NCI-H748 treated with DMSO at 0.1 percent for 48 hours (cell line): ENCODE measurements at places on chromosomes 6 and 20.

DNA sequence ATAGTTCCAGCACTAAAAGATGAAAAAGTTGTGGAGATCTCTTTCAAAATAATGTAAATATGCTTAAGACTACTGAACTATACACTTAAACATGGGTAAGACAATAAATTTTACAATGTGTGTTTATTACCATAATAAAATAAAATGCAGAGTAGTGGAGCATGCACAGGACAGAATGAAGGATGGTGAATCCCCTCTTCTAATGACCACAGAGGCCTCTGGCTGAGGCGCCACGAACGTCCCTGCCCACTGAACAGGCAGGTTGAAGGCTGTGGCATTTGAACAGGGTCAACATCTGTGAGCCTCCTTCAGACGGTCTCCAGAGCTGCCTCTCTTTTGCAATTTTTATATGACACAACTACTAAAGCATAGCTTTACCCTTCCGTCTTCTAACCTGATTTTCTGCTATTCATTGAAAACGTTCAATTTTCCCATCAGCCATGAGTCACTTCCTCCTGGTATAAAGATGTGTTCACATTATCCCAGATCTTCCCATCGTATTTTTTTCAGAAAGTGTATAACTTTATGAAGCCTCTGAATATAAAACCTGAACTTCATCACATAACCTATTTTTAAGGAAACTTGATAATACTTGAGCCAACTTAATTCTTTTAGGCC, 37.8 kb downstream of the ADGRF4 start:
- no peak for DNase-seq

- DNase-seq = no peak
These were observed 29.3 kb downstream of the SCML4 start for GRCh38 chr6:107794771-107795170.

GRCh38 chr20:59705651-59706399, 101.5 kb downstream of the PHACTR3 start:
- DNase-seq = no peak

GRCh38 chr20:8667306-8667705, 401.6 kb upstream of the PLCB4 start:
- no peak for DNase-seq

- DNase-seq = no peak
These were observed 40.4 kb downstream of the GCLC start for GRCh38 chr6:53504512-53504911.

- DNase-seq = no peak
These were observed 53.9 kb downstream of the CEBPB start for GRCh38 chr20:50244352-50245149.

DNA sequence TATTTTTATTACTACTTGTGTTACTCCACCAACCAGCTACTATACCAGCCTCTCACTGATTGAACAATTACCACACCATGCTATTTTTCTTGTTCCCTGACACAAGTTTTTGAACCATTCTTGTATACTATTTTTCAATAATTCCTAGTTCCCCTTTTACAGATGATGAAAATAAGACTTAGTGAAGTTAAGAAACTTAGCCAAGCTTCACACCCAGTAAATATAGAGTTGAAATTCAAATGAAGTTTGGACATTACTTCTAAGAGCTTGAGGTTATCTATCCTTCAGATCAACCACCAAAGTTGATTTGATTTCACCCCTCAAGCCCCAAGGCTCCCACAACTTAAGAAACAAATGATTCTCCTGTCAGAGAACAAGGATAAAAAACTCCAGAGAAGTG, 13.1 kb upstream of the BCAS1 start:
- no peak for DNase-seq

DNA sequence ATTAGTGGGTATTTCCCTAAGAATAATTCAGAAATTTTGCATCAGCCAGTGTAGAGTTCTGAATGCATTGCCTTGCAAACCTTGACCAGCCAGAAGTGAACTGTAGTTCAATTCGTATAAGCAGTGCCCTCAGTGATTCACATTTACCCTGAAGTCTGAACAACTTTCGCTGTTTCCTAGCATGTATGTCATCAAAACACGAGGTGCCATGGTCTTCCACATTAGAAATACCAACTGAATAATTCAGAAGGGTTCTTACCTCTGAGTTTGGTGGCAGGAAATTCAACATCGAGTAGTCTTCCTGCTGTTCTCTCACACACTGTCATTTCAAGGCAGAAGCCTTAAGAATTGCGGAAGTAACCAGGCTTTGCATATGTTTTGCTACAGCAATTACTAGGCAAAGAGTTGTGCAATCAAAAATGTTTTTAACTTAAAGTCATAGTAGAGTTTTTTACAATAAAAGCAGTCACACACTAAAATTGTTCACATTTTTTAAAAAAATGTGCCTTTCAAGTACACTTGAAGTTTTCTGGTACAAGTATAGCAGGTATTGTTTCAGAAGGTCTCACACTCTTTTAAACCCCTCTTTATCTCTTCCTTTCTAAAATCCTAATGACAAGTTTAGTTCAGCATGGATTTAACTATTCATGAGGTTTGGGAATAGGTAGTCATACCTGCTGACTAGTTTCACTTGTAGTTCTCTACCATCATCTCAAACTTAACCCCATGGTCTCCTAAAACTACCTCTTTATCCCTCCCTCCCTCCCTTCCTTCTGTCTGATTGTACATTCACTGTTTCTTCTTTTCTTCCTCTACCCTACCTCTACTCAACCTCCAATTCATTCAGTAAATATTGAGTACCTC, 118.3 kb downstream of the STXBP5 start:
- no peak for DNase-seq

GRCh38 chr20:42026599-42026998, 408.4 kb upstream of the CHD6 start:
- DNase-seq = no peak

DNA sequence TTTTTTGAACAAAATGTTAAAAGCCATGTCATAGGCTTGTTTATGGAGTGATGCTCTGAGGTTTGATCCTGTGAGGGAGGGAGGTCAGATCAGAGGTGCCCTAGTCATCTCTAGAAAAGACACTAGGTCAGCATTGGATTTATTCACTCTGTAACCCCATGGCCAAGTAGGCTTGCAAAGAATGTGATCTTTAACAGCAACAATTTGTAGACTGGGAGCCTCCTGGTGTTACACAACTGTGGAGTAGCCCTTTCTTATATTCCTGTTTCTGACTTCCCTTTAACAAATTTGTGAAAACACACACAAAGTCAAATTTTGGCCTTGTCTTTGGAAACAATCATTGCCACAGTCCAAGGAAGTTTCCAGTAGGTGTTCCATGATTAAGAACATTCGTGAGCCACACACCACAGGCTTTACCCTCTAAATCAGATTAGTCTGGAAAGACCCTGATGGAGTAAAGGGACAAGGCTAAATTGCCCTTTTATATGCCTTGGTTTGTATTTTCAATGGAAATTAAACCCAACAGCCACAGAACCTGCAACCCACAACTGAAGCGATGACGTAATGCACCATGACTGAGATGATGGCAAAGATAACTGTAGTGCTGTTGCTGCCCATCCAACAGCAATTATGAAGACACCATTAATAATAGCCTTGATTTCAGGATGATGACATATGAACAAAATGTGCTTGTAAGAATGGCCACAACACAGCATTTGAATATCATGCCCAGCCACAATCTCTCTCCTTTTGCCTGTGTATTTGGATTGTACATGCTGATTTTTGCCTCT, 22.1 kb downstream of the SCP2D1 start:
- no peak for DNase-seq

DNA sequence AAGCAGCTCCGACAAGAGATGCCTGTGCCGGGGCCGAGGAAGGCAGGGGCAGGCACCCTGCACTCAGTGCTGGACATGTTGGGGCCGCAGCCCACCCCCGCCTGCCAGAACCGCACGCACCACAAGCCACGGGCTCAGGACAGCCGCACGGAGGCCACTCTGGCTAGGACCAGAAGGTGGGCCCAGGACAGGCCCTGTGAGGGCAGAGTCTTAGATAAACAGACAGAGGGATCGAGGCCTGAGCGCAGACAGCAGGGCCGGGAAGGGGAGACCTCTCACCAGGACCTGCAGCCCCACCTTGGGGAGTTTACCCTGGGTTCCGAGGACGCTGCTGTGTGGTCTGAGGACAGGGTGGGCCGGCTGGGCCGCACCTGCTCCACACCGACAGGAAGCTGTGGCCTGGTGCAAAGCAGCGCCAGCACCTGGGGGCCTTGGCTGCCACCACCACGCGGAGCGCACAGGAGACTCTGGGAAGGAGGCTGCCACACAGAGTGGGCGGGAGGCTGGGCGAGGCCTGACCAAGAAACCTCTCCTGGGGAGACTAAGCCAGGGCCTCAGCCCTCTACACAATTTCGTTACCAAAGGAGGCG, 32.0 kb downstream of the KCNQ2 start:
- no peak for DNase-seq

- DNase-seq = no peak
These were observed 442.2 kb downstream of the HDGFL1 start for GRCh38 chr6:23011615-23012014.

- DNase-seq = no peak
These were observed 192.2 kb downstream of the TPBG start for GRCh38 chr6:82555801-82556200.

DNA sequence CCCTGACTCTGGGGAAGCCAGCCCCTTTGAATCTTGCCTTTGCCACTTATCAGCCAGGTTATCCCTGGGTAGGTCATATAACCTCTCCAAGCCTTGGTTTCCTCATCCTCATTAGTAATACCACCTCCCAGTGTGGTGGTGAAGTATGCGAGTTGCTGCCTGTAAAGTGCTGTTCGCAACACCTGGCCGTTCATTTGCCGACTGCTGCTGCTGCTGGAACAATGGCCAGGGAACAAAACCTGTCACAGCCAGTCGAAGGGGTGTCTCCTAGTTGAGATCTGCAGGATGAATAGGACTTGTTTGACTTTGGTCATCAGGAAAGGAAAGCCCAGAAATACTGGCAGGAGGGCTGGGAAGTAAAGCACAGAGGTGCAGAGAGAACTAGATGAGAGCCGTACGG, 6.1 kb downstream of the MANBAL start:
- peak; percentile 78 for DNase-seq

DNA sequence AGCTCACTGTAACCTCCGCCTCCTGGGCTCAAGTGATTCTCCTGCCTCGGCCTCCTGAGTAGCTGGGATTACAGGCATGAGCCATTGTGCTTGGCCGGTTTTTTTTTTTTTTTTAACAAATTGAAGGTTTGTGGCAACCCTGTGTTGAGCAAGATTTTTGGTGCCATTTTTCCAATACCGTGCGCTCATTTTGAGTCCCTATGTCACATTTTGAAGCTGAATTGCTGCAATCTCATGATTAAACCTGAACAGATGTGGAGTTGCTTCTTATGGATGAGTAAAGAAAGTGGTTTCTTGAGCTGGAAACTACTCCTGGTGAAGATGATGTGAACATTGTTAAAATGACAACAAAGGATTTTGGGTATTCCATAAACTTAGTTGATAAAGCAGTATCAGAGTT, 16.6 kb downstream of the SASH1 start:
- no peak for DNase-seq

- DNase-seq = no peak
These were observed 11.4 kb downstream of the HMGCLL1 start for GRCh38 chr6:55567558-55567957.

GRCh38 chr6:70072540-70073179, 206.3 kb downstream of the COL19A1 start:
- DNase-seq = no peak

DNA sequence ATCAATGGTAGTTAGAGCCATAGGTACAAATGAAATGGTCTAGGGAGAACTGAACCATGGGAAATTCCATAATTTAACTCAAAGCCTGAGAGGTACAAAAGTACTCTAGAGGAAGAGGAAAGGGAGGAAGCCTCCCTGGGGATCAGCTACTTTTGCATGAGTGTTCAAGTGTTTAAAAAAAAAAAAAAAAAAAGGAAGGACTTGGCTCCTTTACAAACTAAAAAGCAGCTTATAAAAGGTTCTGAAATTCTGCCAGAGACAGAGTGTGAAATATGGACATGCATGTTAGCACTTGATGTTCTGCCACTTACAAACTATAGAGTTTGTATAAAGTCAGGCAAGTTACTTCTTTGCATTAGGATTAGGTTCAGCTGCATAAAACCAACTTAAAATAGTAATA, 290.0 kb downstream of the TBC1D7 start:
- DNase-seq = no peak

DNA sequence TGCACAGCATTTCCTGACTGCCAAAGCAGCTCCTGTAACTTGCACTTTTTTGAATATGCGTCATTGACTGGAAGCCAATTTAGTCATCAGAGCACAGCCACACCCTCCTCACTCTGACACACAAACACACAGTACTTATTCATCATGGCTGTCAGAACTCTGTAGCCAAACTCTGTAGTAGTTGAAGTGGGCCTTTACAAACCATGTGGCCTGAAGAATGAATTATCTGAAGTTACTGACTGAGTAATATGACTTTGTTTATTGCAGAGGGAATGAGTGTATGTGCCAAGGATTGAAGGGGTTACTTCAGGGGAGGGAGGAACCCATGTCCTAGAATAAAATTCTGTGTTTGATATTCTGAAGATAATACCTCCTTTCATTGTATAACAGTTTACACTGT, 102.7 kb downstream of the FIG4 start:
- DNase-seq = peak; percentile 99

DNA sequence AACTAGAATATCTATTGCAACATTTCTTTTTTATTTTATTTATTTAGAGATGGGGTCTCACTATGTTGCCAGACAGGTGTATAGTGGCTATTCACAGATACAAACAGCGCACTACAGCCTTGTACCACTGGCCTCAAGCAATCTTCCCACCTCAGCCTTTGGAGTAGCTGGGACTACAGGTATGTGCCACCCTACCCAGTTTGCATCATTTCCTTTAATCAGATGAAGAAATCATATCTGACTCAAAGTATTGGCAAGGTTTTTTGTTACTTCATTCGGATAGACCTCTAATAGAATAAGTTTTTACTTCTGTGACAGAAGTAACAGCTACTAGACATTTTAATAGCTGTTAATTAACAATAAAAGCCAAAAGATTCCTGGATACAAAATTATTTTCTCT, 153.9 kb downstream of the CDK19 start:
- DNase-seq = no peak

DNA sequence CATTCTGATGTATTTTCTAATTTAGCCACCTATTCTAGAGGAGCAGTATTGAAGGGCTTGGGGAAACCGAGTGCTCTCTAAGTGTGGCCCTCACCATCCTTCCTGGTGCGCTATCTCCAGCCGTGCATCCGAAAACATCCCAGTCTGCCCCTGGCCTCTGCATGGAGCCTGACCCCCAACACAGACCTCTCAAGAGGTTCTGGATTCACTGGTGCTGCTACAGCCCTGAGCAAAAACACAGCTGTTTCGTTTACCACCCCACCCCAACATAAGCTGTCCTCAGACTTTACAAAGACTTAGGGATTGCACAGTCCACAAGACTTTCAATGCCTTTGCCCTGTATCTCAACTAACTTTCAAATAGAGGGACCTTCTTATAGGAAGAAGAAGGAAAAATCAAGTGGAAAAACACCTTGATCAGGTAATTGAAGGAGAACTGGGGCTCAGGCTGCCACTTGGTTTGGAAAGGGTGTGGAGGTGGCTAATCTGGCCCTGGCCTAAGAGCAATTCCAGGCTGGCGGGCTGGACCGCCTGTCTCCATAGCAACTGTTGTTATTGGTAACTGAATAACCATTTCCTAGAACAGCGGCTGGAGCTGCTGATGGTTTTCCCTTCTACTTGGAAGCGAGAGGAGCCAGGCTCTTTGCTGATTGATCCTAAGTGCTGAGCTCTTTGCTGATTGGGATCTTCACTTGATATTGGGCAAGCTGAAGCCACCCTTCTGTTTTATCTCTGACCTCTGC, 90.2 kb upstream of the TOX2 start:
- DNase-seq = peak; percentile 69
